ENCODE measurements at places on chromosomes 4 and X.

DNA sequence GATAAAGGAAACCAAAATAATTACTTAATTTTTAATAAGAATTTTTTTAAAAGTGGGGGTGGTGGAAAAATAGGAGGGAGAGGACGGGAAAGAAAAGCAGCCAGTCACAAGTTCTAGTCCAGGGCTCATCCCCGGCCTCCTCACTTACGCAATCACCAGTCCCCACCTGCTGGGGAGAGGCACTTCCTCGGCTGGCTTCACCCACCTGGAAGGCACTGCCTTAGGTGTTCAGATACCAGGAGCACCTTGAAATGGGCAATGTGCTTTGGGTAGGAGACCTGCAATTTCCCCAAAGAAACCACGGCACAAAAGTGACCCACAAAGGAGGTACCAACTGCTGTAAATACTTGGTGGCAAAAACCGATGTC is 23.8 kb downstream of the AFAP1 start:
- DNase-seq: no peak

GRCh38 chr4:103757631-103758030 is 37.8 kb upstream of the TACR3 start:
- DNase-seq: no peak

DNA sequence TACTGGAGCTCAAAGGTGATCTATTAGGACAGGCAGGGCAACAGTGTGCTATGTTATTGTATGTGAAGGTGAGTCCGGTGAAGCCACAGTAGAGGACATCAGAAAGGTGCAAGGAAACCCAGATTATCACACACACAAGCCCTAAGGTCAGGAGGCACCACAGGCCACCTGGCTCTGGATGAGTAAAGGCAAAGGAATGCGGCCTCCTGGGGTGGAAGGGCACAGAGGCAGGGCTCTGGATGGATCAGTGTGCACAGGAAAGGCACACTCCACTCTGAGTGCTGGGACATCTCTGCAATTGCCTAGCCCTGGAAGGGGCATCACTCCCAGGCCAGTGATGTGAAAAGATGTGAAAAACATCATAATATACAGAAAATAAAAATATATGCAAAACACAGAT is 683.5 kb downstream of the TRIML1 start:
- no peak for DNase-seq

DNA sequence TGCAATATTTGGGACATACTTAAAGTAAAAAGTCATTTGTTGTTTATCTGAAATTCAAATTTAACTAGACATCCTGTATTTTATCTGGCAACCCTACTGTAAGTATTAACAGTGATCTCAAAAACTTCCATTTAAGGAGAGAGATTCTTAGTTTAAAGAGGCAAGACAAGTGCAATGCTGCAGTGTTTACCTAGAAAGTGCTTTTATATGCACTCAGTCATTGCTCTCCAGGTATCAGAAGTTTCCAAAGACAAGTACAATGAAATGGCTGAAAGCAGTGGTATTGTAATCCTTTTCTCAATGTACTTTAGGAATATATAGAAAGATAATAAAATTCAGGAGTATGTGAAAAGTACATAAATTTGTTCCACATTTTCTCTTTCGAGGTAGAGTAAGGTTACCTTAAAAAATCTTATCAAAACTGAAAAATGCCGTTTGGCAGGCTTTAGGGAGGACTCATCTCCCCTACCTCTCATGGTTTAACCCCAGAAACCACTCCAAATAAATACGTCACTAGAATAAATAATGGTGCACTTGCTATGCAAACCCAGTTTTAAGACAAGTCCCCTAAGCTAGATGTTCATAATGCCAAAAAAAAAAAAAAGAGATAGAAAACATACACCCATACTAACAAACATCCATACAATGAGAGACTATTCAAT is 45.7 kb downstream of the ELF2 start:
- DNase-seq: no peak

DNA sequence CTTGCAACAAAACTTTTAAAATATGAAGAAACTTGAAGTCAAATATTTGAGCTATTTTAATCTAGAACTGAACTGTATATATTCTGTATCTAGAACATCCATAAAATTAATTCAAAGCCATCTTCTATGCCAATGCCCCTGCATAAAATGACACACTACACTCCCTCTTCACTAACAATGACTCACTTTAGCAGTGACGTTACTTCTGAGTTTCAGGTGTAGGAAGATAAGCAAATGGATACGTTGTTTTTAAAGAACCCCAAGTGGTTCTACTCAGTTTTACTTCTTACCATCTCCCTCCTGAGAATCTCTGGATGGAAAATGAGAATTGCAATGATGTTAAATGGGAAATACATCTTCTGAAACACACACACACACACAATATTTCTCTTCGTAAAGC is 45.2 kb downstream of the CXXC4 start:
- no peak for DNase-seq

DNA sequence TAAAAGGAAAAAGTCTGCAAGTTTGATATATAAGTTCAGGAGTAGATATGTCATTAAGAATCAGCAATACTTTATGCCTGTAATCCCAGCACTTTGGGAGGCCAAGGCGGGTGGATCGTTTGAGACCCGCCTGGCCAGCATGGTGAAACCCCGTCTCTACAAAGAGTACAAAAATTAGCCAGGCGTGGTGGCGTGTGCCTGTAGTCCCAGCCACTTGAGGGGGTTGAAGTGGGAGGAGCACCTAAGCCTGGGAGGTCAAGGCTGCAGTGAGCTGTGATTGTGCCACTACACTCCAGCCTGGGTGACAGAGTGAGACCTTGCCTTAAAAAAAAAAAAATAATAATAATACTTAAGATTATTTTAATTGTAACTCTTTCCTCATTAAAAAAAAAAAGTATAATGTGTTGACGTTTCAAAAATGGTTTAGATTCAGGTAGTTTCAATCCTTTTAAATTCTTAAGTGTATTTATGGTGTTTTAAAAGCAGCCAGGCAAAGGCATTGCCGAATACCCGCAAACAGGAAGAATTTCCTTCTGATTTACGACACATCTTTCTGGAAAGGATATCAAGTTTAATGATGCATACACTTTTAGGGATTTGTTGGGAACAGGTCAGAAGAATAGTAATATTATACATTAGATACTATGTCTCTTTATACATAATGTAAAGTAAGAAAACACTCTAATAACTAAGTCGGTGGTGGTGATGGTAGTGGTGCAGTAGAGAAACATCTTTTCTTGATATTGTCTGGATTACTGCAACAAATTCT is 80.9 kb downstream of the KDM6A start:
- DNase-seq: no peak

GRCh38 chr4:121799208-121799823 is 1.8 kb upstream of the EXOSC9 start:
- DNase-seq: no peak

GRCh38 chr4:109408711-109409110 is 24.9 kb upstream of the SEC24B start:
- no peak for DNase-seq

All from T-helper 1 cell (primary cell).